Activated CD4-positive, alpha-beta memory T cell treated with anti-CD3 and anti-CD28 coated beads for 36 hours (primary cell): ENCODE measurements at places on chromosomes 13 and 19.

DNA sequence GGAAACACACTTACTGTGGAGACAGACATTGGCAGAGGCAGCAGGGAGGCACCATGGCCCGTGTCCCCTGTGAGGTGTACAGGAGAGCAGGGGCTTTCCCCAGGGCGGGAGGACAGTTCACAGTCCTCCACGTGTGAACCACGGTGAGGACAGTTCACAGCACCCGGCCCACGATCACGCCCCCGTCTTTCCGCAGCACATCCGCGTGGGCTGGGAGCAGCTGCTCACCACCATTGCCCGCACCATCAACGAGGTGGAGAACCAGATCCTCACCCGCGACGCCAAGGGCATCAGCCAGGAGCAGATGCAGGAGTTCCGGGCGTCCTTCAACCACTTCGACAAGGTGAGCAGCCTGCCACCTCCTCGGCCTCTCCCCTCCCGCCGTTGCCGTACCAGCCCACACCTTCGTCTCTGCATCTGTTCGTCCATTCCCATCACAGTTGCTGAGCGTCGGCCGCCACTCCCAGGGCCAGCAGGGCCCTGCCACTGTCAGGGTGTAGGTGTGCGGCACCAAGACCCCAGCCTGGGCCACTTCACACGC lies 17.4 kb downstream of the CAPN12 start:
- DNase-seq, result peak; percentile 34
- H3K4me1 ChIP-seq, result peaks cover 14% of the 10 kb centered on the region
- H3K4me3 ChIP-seq, result no peak overlapping the region
- peak overlapping the region; percentile 24 for H3K27ac ChIP-seq

- H3K27ac ChIP-seq, result no peak overlapping the region
- H3K36me3 ChIP-seq, result peaks cover 3% of the 10 kb centered on the region
- H3K4me1 ChIP-seq, result no peaks in the 10 kb centered on the region
- no peaks in the 10 kb centered on the region for H3K27me3 ChIP-seq
- peak; percentile 33 for DNase-seq
These were observed 7.0 kb upstream of the MYDGF start for GRCh38 chr19:4676955-4677731.

- no peak overlapping the region for H3K27ac ChIP-seq
- no peaks in the 10 kb centered on the region for H3K27me3 ChIP-seq
- DNase-seq, result no peak
- peaks cover 4% of the 10 kb centered on the region for H3K36me3 ChIP-seq
These were observed 13.3 kb downstream of the SLC25A42 start for GRCh38 chr19:19077103-19077502.

- peak overlapping the region; percentile 2 for H3K27ac ChIP-seq
- H3K27me3 ChIP-seq, result no peaks in the 10 kb centered on the region
- no peak overlapping the region for H3K4me3 ChIP-seq
- H3K4me1 ChIP-seq, result peaks cover 52% of the 10 kb centered on the region
- H3K36me3 ChIP-seq, result peaks cover 20% of the 10 kb centered on the region
- no peak for DNase-seq
These were observed 54.7 kb downstream of the MBNL2 start for GRCh38 chr13:97276862-97277269.

- H3K4me1 ChIP-seq, result no peaks in the 10 kb centered on the region
- no peaks in the 10 kb centered on the region for H3K36me3 ChIP-seq
- peaks cover 14% of the 10 kb centered on the region for H3K27me3 ChIP-seq
- H3K4me3 ChIP-seq, result no peak overlapping the region
- H3K27ac ChIP-seq, result no peak overlapping the region
These were observed 5.9 kb upstream of the DIRAS1 start for GRCh38 chr19:2726904-2727639.

GRCh38 chr19:2885736-2886135 lies 15.0 kb upstream of the ZNF57 start:
- H3K36me3 ChIP-seq, result no peaks in the 10 kb centered on the region
- H3K27ac ChIP-seq, result no peak overlapping the region
- H3K27me3 ChIP-seq, result no peaks in the 10 kb centered on the region
- H3K4me3 ChIP-seq, result no peak overlapping the region
- no peak for DNase-seq

DNA sequence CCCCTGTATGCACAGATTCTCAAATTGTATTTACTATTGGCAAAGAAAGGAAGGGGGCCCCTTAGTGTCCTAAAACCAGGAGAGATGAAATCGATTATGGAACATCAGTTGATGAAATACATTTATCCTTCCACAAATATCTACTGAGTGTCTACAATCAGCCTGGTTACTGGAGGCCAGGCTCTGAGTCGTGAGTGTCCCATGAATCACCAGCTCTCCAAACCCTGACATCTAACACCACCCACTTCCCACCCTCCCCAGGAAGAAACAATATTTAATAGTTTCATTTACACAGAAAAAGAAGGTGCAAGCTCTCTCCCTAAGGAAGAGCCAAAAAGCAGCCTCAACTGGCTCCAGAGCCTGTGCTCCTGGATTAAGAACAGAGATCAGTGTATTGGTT lies 25.2 kb downstream of the KCTD15 start:
- H3K4me1 ChIP-seq, result peaks cover 19% of the 10 kb centered on the region
- no peaks in the 10 kb centered on the region for H3K36me3 ChIP-seq
- no peak overlapping the region for H3K27ac ChIP-seq
- no peak for DNase-seq
- no peak overlapping the region for H3K4me3 ChIP-seq

GRCh38 chr19:6279620-6279930 lies 200 bp downstream of the MLLT1 start:
- H3K4me1 ChIP-seq, result peaks cover 36% of the 10 kb centered on the region
- H3K27me3 ChIP-seq, result no peaks in the 10 kb centered on the region
- H3K27ac ChIP-seq, result no peak overlapping the region
- DNase-seq, result no peak
